Cortex of kidney (tissue), 1 donor: ENCODE measurements at places on chromosomes 5 and 9.

DNA sequence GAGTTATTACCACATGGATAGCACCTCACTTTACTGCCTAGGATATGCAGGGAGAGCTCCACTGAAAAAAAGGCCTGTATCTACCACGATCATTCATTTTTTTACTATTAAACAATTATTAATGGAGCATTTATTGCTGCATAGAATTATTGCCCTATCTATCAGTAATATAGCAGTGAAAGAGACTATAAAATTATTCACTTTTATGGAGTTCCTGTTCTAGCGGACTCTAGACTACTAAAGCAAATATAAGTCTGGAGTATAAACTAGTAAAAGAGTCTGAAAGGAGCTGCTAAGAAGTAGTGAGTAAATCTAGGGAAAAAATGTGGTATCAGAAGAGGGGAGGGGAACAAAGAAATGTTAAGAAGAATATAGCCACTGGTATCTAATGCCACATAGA is 150.4 kb upstream of the CYLC2 start:
- DNase-seq: no peak

GRCh38 chr5:132785365-132785764 is 8.3 kb upstream of the SEPTIN8 start:
- DNase-seq: no peak

- DNase-seq: no peak
These were observed 247.5 kb upstream of the TMEM161B start for GRCh38 chr5:88515881-88516819.

GRCh38 chr5:68960456-68960855 is 133.4 kb upstream of the SLC30A5 start:
- no peak for DNase-seq

- DNase-seq: no peak
These were observed 42.8 kb downstream of the TIMD4 start for GRCh38 chr5:156920042-156920860.

GRCh38 chr9:15909297-15909696 is 356.5 kb downstream of the CCDC171 start:
- DNase-seq: no peak

- no peak for DNase-seq
These were observed 15.9 kb downstream of the ETF1 start for GRCh38 chr5:138527170-138527569.

DNA sequence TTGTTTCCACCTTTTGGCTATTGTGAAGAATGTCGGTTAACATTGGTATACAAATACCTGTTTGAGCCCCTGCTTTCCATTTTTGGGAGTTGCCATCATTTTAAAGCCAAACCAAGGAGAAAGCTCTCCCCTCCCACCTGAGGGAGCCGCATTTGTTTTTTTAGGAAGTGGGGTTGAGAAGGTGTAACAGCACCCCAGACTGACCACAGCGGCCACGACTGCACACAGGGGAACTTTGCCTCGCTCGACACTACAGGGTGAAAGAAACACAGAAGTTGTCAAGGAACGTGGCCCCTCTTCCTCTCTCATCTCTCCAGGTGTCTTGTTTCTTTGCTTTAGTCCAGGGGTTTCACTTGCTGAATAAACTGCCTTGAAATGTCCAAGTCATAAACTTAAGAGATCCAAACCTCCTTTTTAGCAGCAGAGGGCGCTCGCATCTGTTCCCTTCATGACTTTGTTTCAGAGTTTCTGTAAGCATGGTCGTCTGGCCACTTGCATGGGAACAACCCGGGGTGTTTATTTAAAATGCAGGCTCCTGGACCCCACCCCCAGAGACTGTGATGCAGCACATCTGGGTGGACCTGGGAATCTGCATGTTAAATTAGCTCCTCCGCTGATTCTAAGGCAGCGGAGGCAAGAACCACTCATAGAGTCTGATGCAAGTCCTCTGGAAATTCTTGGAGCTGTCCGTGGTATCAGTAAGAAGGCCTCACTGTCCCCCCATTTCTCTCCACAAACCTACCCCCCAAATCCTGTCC is 2.1 kb upstream of the TTLL11 start:
- DNase-seq: no peak

DNA sequence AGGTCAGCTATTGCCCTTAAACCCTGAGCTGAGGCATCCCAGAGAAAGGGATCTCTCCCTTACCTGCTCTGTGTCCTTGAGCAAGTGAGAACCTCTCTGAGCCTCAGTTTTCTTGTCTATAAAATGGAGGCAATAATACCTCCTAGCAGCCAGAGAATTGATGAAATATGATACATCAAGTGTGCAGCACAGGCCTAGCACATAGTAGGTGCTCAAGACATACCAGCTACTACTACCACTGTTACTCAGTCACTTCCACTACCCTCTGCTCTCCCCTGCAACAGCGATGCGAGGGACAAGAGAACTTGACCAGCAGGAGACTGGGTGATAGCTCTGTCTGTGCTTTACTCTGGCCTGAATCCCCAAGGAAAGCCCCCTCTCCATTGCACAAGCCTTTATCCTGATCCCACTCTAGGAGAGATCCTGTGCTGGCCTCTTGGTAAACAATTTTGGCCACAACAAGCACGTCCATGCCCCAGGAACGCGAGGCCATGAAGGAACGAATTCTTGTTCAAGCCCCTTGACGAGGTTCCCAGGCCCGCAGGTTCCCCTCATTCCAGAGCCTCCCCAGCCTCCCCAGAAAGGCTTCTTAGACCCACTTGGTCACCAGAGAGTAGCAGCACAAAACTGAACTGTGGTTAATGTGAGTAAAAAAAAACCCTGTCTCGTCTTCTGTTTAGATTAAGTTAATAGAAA is 39.4 kb downstream of the LRSAM1 start:
- DNase-seq: no peak
